ENCODE measurements at places on chromosomes 13 and 19. TPM values are rescaled to one million over a fixed set of nuclear protein-coding genes. Genes with fewer than 3 reads are reported as not detected.

TMEM255B gene
- 1.3 TPM for total RNA-seq

MAST1 gene
- total RNA-seq, result 0.87 TPM

PALM3 gene
- 0.87 TPM for total RNA-seq

ZNF486 gene
- 8.7 TPM for total RNA-seq

KANK2 gene
- 403 TPM for total RNA-seq

KLK2 gene
- not detected for total RNA-seq

KCTD12 gene
- total RNA-seq, result 5.0 TPM

DDX39A gene
- total RNA-seq, result 75.6 TPM

CACNA1A gene
- total RNA-seq, result 10.1 TPM

FPR3 gene
- total RNA-seq, result not detected

PSG6 gene
- total RNA-seq, result not detected

ZNF420 gene
- total RNA-seq, result 6.6 TPM

HCST gene
- total RNA-seq, result 0.22 TPM

LILRB3 gene
- not detected for total RNA-seq

ZNF382 gene
- 6.8 TPM for total RNA-seq

PRX gene
- total RNA-seq, result 1.4 TPM

PNMA8A gene
- total RNA-seq, result 13.0 TPM

GFY gene
- 0.11 TPM for total RNA-seq

All from uterine smooth muscle cell (primary cell).